RCC 7860 (cell line): ENCODE measurements at places on chromosomes 3 and 15.
A peak's percentile ranks its signal among the peaks of the same experiment; 100 is the strongest.

GRCh38 chr3:101259485-101260341 lies 60.7 kb downstream of the IMPG2 start:
- no peak for DNase-seq

DNA sequence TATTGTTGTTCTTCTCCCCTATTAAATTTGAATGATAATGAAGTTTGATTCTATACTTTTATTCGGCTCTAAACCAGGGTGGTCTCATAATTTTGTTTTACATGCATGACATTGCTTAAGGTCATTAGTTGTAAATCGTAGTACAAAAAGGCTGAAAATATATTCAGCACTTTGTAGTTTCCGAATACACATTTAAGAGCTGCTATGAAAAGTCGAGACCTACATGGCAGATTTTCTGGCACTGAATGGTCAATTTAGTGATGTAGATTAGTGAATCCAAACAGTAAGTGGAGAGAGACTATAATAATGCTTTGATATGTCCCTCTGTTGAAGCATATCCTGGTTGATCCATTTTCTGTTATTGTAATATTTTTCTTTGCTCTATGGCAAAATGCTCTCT lies 254.0 kb upstream of the SOX2 start:
- no peak for DNase-seq

- DNase-seq: no peak
These were observed 204.2 kb upstream of the IGF1R start for GRCh38 chr15:98444138-98444537.

DNA sequence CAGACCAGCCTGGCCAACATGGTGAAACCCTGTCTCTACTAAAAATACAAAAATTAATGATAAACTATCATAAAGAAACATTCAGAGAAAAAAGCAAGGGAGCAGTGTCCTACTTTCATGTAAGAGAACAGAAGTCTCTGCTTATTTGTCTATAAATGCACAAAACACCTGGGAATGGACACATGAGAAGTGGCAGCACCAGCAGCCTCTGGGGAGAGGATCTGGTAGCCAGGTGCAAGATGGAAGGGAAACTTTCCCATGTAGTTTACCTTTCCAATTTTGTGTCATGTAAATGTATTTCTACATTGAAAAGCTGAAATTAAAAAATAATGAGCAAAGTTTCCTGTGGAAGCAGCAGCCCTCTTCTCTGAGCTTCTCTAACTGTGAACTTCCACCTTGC lies 18.8 kb downstream of the SCAP start:
- no peak for DNase-seq

DNA sequence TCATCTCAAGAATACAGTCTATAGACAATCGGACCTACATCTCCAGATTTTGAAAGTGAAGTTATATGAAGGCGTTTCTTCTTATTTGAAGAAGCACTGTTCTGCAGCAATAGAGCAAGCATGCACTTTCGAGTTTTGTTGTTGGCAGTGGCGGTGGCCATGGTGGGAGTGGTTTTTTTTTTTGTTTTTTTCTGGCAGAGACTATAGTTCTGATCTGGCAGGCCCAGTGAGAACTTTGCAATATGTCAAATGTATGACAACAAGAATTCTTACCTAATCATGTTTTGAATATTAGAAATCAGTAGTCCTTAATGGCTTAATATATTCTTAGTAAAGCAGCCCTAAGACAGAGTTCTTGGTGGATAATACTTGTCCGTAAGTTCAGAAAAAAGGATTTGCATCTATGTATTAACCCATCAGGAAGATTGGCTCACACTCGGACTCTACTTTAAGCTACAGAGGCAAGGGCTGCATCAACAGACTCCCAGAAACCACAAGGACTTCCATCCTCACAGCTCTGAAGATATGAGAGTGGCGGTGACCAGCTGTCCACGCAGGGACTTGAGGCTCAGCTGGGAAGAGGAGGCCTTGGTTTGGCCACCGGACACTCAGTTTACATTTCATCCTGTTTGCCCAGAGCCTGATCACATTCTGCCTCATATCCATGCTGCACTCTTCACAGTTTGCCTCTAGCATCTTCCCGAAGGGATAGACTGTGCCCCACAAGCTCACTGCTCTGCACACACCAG lies 124.1 kb upstream of the THBS1 start:
- no peak for DNase-seq

GRCh38 chr3:183212565-183212964 lies 40.5 kb upstream of the B3GNT5 start:
- DNase-seq: no peak

DNA sequence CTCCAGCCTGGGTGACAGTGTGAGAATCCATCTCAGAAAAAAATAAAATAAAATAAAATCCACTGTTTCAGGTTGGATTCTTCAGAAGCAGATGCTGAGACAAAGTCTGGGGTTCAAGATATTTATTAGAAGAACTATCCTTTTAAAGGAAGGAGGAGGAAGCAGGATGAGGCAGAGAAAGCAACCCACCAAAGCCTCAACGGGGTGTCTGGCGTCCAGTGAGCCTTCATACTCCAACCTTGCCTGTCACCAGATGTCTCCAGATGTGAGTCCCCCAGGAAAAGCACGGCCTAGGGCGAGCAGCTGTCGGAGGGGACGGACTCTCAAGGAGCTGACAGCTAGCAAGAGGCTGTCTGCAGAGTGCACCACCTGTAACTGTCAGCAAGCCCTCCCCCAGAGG lies 37.3 kb downstream of the MB21D2 start:
- DNase-seq: no peak

DNA sequence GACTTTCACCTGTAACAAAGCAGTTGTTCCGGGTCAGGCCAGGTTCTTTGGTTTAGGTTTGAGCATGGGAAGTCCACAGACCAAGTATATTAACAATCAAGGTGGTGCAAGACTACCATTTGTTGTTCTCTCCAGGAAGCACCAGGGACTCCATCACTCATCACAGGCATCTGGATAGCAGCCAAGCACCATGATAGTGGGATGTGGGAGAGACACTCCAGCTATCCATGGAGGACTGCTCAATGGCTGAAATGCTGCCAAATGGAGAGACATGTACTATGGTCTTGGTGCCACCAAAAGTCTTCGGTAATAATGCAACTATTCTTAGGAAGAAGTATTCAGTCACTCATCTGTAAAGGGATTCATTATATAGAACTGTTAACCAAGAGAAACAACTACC lies 143.0 kb downstream of the TNIK start:
- peak; percentile 72 for DNase-seq

- DNase-seq: no peak
These were observed 235.0 kb downstream of the SLC9A9 start for GRCh38 chr3:143613226-143613625.

- peak; percentile 38 for DNase-seq
These were observed 63.9 kb upstream of the FAM98B start for GRCh38 chr15:38389924-38390542.

- DNase-seq: no peak
These were observed 75.3 kb downstream of the P2RY1 start for GRCh38 chr3:152910211-152910610.

DNA sequence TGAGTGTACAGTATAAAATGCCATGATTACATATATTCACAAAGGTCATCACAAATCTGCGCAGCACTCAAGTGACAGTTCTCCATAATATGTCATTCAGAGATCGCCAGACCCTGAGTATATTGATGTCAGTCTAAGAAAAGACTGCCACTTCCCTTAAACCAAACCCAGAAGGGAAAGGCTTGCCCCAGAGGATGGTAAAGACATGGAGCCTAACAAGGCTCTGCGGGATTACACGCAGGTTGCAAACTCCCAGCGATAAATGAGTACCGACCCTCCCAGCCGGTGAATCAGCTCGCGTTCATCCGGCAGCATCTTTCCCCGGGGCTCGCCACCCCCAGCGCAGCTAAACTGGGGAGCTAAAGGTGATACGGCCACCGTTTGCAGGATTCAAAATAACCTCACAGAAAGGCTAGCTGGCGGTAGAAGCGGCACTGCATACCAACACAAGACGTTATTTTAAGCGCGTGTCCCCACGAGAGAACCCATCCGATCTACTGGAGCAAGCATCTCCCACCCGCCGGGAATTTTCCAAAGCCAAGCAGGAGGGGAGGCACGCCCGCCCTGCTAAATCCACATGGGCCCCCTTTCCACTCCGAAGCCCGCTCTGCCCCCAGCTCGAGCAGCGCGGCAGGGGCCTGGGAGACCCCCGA lies 643 bp downstream of the MYO5A start:
- DNase-seq: no peak

- DNase-seq: no peak
These were observed 248.8 kb downstream of the MBNL1 start for GRCh38 chr3:152517502-152517901.

DNA sequence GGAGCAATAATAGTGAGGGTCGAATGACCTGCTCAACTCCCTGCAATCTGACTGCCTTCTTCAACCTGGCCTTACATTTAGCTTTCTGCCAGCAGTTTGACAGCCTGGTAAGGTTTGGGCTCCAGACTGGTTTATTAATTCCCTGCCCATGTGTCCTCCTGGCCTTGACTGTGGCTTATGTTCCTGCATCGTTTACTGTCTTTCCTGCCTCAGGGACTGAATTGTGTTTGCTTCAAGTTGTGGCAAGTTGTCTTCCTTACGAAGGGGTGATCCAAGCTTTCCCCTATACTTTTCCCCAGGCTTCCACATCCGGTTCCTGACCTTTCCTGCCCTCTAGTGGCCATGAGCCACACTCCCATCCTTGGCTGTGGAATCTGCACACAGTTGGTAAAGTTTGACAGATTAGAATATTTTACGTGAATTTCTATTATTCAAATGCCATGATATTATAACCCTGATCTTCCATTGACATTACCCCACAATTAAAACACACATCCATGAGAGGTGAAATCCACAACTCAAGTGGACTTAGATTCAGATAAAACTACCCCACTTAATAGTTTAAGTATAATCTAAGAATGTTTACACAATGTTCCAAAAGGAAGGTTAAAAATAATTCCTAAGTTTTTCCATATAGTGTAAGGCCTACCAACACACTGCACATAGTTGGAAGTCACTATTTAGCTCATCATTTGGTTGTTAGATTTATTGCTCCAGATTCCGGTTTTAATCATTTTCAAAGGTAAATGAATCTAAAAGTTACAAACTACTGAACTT lies 95.7 kb downstream of the NEDD4 start:
- DNase-seq: peak; percentile 36

DNA sequence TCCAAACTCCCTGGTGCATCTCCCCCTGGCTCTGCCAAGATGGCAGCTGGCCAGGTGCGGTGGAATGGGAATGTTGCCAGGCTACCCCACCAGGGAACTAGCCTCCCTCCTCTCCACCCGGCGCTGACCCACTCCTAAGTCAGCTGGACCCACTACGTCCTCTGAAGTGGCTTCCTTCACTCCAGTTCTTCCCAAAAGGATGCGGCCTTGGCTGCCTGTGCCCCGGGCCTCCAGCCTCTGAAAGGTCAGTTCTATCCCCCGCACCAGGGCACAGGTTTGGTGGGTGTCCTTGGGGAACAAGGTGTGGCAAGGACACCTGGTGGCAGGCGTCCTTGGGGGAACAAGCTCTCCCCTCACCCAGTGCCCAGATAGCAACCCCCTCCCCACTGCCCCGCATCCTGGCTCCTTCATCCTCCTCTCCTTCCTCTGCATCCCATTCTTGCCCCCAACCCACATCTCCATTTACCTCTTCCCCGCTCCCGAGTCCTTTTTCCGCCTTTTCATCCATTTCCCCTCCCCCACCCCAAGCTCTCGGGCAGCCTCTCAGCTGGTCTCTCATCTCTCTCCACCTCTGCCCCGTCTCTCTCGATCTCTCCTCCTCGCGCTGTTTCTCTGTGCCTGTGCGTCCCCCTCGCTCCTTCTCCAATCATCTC lies 54.0 kb downstream of the LHFPL4 start:
- no peak for DNase-seq

DNA sequence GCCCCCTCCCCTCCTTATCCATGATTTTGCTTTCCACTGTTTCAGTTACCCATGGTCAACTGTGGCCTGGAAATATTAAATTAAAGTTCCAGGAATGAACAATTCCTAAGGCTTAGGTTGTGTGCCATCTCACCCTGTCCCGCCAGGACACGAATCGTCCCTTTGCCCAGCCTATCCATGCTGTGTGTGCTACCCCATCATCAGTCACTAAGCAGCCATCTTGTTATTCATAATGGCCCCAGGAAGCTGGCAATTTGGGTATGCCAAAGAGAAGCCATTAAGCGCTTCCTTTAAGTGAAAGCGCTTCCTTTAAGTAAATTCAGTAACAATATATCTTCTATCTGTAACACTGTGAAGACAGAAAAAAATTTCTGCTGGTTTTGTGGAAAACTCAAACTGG lies 49.2 kb upstream of the LDHAL6B start:
- DNase-seq: no peak

DNA sequence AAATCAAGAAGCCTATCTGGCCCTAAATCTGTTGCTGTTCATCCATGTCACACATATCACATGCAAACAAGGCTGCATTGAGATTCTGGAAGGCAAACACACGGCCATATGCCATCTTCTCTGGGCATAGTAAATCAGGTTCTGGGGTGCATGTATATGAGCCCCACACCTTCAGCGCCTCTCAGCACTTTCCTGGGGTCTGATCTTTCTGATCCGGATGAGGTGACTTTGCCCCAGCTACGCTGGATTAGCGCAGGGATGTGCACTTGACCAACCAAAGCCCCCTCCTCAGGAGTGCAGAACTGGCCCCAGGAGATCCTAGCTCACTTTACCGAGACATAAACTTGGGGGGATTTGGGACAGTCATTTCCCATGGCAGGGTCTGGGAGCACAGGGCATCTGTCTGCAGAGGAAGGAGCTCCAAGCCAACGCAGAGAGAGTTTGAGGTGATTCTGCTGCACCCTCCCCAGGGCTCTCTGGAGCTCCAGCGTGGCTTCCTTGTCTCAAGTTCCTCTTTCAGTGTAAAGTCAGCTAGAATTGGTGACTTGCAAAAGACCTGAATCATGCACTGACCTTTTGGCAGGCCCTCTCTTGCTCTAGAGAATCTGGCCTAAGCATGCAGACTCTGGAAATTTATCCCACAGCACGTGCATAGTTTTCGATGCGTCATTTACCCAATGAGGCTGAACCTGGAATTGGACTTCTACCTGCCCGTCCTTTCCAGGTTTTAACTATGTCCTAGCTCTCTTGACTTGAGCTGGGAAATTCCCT lies 63.5 kb upstream of the KLF13 start:
- no peak for DNase-seq

DNA sequence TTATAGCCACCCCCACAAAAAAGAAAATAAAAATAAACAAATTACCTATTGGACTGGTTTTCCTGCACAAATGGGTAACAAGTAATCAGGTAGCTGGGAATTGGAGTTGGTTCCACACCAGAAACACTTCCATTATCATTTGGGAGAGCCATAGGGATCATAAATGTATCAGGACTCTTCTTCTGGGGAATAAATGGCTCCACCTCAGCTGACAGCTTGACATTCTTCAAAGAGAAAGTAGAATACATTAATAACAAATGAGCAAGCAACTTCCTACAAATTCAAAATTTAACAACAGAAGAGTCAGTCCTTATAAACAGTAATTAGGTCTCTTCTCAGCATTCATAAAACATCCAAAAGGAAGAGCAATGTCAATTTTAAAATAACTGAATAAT lies 8.7 kb downstream of the SECISBP2L start:
- DNase-seq: no peak

DNA sequence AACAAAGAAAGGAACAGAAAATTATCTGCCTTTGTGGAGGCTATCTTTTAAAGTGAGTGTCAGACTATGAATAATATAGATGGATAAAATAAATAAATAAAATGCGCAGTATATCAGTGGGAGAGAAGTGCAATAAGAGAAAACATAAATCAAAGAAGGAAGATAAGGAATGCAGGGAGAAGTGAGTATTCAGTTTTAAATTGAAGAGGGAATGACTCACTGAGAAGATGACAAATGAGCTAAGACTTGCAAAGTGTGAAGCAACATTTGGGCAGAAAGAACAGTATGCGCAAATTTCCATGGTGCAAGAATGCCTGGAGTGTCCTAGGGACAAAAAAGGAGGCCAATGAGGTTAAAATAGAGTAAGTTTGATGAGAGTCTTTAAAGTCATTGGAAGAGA lies 1300.1 kb upstream of the ALCAM start:
- DNase-seq: peak; percentile 21
